Tibial nerve (tissue), 4 donors: ENCODE measurements at places on chromosomes 6 and 20. TPM values are rescaled to one million over a fixed set of nuclear protein-coding genes. Genes with fewer than 3 reads are reported as not detected.

- H3K4me3 ChIP-seq: no peak overlapping the region
- no peaks in the 10 kb centered on the region for H3K27me3 ChIP-seq
- H3K36me3 ChIP-seq: no peaks in the 10 kb centered on the region
These were observed 89.5 kb upstream of the SIM1 start for GRCh38 chr6:100554228-100554627.

- no peaks in the 10 kb centered on the region for H3K27me3 ChIP-seq
- no peak overlapping the region for H3K27ac ChIP-seq
- DNase-seq: no peak
- H3K4me1 ChIP-seq: no peaks in the 10 kb centered on the region
These were observed 21.3 kb upstream of the NUS1 start for GRCh38 chr6:117653949-117654348.

DNA sequence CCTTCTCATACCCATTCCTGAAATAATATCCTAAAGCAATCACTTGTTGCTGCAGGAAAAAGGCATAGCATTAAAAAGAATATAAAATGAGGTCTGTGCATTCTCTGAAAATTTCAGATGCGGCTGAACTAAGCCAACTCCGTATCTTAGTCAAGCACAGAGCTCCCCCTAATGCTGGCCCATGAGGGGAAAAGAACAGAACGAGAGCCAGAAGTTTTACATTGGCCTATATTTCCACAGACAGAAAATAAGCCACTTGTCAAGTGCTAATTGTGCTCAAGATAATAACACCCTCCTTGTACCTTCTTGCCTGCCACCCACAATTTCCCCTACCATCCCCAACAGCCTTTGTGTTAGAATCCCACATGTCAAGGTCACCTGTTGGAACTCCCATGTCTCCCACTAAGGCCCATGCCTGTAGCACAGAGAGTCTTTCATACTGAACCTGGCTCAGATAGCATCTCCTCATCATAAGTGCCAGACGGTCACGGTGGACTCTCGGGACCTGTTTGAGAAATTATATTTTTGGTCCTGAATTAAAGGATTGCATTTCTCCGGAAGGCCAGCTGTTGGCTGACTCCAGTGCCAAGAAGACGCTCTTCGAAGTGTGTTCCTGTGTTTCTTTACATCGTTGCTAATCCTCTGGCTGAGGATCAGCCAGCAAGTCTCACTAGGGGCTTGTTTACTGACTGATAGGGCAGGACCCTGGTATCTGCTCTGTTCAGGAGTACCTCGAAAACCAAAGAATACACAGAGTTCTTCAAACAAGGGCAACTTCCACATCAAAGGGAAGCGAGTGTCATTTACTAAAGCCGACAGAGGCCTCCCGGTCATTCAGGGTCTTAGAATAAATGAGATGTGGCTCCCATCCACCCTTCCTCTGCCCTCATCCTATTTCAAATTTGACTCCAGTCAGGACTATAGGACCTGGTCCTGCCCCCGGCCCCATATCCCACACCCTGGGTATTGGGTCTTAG, 183.4 kb upstream of the FBXL4 start:
- no peaks in the 10 kb centered on the region for H3K36me3 ChIP-seq
- no peaks in the 10 kb centered on the region for H3K27me3 ChIP-seq
- no peaks in the 10 kb centered on the region for H3K4me1 ChIP-seq
- H3K4me3 ChIP-seq: no peak overlapping the region

DNA sequence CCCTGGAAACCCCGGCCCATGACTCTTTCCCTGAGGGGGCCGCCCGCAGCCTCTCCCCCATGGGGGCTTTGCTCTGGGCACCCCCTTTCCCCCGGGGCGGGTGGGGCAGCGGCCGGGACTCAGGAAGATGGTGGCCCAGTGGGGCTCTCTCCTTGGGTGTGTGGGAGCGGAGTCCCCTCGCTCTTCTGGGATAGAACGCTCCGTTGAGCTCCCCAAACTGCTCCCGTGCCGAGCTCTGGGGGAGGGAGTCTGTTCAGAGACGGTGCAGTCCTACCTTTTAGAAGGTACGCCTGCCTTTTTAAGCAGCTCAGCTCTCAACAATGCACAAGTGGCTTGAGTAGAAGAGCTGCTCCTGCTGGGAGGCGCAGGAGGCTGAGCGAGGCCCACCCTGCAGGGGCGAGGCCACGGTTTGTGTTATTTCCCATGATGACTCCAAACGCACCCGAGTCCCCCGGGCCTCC, 21.7 kb upstream of the BHLHE23 start:
- peaks cover 9% of the 10 kb centered on the region for H3K4me1 ChIP-seq
- no peak overlapping the region for H3K27ac ChIP-seq
- no peaks in the 10 kb centered on the region for H3K36me3 ChIP-seq
- no peak overlapping the region for H3K4me3 ChIP-seq
- H3K27me3 ChIP-seq: peaks cover 97% of the 10 kb centered on the region

Gene OTOR
- not detected for total RNA-seq

Gene SOX18
- total RNA-seq: 20.4 TPM

Gene PNPLA1
- total RNA-seq: 0.21 TPM

Gene DNAH8
- total RNA-seq: not detected

Gene TMEM244
- not detected for total RNA-seq
